Activated CD8-positive, alpha-beta memory T cell treated with anti-CD3 and anti-CD28 coated beads for 24 hours (primary cell): ENCODE measurements at places on chromosomes 13 and 19.

DNA sequence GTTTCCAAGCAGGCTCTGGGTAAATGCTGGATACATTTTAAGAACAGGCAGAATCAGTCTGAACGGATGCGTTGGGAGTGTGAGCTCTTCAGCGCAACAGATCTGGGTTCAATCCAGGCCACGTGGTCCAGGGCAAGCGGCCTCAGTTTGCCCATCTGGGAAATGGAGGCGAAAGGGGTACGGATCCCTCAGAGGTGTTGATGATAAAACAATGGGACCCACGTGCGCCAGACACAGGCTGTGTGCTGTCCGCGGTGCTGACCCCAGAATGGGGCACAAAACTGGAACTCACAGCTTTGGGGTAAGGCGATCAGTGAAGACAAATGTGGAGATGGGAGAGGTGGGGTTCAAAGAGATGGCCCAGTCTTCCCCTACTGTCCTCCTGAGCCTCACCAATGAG, 13.1 kb upstream of the PDE4C start:
- no peak for DNase-seq

DNA sequence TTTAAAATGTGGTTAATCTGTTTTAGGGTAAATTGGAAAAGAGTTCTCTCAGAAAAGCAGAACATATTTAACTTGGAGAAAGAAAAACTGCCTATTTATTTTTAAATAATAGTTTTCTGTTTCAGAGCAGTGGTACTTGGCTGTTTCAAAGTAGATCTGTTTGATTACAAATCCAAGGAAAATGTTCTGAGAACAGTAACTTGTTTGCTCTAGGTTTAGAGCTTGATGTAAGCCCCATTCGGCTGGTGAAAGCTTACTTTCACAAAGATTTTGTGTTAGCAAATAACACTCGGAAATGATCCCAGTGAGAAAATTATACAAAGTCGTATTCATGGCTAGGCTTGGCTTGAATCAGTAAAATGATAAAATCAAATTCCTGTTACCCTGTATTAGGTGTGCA, 395.8 kb upstream of the GPC6 start:
- DNase-seq: no peak

DNA sequence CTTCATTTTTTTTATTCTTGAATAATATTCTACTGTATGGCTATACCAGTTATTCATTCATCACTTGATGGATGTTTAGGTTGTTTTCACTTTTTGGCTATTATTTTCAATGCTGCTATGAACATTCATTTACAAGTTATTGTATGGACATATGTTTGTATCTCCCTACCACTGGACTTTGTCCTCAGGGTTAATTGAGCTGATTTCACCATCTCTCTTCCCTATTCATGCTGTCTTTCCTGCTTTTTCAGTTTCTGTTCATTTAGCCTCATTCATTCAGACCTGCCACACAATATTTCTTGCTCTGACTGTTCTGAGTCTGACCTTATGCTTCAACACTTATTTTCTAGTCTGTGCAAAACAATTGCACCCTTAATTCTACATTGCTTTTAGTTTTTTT, 12.3 kb upstream of the C1QTNF9B start:
- DNase-seq: no peak

GRCh38 chr13:77028202-77028601, 1.2 kb upstream of the FBXL3 start:
- DNase-seq: no peak

DNA sequence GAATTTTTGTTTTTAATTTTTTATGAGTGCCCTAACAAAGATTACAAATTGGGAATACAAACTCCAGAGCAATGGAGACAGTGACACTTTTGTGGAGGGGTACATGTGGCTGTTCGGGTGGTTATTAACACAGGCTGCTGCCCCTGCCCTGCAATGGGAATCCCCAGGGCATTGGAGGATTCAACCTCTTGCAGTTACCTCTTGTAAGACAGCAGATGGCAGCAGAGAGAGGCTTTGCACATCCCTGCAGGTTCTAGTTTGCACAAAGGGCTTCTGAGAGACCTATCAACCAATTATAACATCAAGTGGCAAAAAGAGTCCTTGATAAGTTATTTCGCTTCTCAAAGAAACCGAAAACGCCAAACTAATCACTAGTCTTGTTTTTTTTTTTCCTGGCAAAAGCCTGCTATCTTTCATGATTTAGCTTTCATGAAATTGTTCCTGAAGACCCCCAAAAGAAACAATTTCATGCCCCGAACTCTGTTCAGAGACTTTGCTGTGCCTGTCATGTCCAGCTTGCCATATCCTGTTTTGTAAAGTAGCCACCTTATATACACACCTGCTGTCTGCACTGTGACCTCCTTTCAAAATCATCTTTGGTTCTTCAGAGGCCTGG, 10.4 kb downstream of the GJB2 start:
- peak; percentile 70 for DNase-seq

DNA sequence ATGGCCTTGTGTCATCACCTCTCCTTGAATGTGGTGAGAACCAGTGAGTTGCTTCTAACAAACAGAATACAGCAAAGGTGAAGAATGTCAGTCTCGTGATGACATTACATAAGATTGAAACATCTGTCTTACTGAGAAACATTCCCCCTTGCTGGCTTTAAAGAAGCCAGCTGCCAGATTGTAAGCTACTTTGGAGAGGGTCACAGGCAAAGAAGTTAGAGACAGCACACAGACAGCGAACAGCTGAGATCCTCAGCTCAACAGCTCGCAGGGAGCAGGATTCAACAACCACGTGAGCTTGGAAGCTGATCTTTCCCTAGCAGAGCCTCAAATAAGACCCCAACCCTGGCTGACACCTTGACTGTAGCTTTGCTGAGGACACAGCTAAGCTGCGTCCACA, 367.9 kb downstream of the LIG4 start:
- DNase-seq: no peak

DNA sequence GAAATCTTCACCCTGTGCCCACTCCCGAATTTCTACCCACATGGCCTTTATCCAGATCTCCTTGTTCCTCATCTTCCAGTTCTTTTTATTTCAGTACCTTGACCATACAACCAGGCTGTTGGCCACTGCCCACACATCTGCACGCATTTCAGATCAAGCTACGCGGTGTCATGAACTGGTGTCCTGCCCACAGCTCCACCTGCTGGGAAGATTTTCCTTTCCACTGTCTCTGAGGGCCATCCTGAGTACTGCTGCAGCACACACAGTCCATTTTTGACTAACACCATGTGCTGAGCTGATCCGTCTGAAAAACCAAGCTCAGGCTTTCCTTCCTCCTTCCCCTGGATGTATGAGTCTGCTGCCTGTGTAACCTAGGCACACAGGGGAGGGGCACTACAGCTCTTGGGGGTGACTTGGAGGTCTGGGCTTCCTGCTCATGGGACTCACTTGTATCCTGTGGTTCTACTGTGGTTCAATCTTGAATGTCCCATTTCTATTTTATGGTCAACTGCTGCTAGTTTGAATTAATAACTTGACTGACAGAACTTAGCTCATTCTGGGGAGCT, 71.9 kb downstream of the WASF3 start:
- DNase-seq: no peak

DNA sequence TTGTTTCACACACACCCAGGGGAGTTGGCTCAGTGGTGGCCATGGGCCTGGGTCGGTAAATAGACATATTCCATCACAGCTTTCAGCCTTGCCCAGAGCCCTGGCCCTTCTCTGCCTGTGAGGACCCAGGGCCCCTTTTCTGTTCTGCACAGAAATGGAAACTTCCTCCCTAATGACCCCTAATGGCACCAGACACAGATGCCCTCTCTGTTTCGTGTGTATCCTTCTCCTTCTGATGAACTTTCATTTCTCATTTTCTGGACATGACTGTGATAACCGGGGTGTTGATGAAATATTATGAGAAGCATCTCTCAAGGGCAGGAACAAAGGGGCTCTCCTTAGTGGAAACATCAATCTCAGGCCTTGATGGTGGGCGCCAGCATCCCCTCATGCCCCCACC, 12.8 kb downstream of the LILRA1 start:
- DNase-seq: no peak

- DNase-seq: peak; percentile 46
These were observed 46.1 kb upstream of the MAP3K10 start for GRCh38 chr19:40144947-40145748.

DNA sequence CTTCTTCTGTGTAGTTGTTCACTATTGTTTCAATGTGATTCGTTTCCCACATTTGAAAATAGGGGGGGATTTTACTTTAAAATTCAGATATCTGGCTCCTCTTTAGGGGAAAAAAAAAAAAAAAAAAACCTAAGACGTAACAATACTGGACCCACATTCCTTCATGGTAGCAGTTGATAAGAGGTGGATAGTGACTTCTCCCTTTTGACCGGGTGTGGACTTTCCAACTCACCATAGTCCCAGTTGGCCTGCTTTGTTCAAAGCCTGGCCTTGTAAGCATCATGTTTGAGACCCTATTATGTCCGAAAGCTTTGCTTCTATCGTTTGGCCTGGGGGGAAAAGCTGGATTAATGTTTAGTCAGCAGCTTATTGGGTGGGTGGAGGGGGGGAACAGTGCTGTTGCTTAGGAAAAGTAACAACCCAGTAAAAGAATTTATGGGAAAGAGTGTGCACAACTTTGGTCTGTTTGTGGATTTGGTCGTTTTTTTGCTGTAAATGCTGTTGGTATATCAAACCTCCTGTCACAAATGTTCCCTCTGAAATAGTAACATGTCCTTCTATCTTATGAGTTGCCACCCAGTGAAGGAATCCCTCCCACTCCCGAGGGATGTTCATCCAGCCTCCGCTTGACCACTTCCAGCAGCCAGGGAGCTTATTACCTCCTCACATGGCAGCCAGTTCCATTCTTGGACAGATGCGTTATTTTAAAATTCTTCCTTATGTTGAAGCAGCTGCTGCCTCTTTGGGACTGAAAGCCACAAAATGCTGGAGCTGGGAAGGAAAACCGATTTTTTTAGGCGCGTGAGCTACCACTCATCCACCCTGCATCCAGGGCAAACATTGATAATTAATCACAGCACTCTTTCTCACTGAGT, 10.4 kb downstream of the SAMD4B start:
- DNase-seq: no peak

- no peak for DNase-seq
These were observed 332.0 kb downstream of the GPC6 start for GRCh38 chr13:93558637-93559036.

- no peak for DNase-seq
These were observed 661.0 kb upstream of the SPRY2 start for GRCh38 chr13:81001828-81002385.

DNA sequence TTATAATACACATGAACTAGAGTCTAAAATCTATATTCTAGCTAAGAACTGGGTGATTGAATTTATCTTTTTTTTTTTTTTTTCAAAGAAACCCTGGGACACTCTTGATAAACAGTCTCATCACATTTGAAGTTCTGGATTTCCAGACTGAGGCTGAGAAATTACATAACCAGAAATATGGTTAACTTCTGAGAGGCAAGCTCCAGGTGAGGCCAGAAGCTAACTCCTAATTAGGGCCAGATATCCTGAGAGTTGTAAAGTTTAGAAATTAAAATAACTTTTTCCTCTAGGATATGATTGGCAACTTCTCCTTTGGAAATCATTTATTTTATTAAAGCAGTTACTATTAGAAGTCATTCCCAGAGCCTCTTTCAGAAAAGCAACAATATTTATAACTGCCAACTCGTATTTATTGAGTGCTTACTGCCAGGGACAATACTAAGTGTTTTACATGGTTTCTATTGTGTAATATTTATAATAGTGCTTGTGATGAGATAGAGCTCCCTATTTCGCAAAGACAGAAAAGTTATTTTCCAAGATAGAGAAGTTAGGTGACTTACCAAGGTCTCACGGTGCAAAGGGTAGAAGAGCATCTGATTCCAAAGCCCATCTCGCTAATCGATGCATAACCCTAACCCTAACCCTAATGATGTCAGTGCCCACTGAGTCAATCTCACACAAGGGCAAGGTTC, 187.7 kb downstream of the DCT start:
- no peak for DNase-seq

GRCh38 chr19:2552859-2553258, 76.9 kb downstream of the GADD45B start:
- peak; percentile 74 for DNase-seq

DNA sequence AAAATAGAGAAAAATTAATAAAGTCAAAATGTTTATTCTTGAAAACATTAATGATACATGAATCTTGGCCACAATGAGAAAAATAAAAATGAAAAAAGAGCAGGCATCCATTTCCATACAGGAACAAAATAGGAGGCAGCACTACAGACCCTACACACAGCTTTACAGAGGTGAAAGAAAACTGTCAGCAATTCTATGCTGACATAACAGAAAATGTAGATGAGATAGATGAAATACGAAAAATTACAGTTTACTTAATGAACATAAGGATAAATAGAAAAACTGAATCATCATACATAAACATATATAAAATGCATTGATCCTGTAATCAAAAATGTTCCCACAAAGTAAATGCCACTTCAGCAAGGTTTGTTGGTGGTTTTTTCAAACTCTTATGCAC, 5.6 kb downstream of the LILRB4 start:
- DNase-seq: no peak

GRCh38 chr19:47469719-47470118, 2.0 kb downstream of the SLC8A2 start:
- DNase-seq: no peak

DNA sequence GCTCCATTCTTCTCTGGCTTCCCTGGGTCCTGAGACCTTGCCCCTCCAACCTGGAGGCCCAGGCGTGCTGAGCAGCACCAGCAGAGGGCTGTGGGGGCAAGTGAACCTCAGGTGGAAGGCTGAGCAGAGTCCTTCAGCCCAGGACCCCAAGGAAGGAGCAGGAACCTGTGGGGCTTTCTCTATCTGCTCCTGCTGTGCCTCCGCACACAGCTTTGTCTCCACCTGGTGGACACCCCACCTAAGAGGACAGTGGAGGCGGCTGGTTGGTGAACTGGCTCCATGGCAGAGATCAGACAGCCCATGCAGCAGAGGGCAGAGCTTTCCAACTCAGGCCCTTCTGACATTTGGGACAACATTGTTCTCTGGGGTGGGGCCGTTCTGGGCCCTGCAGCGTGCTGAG, 19.7 kb downstream of the ZFR2 start:
- peak; percentile 80 for DNase-seq
